ENCODE measurements at places on chromosomes 6 and 20.

- ATAC-seq = no peak
These were observed 24.1 kb downstream of the MCM8 start for GRCh38 chr20:5974531-5974930.

DNA sequence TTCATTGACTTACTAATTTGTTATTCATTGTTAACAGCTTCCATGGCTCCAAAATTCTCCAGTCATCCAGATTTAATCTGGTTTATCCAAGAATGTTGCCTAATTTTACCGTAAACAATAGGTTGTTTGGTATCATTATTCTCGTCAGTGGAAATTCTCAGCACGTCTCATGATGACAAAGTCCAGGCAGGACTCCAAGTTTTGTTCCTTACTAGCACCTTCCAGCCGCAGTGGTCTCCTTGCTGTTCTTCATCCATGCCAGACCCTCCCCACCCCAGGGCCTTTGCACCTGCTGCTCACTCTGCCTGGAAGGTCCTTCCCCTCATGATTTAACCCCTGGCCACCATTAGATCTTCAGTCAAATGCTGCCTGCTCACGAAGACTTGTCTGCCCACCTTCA lies 48.1 kb upstream of the NAA20 start:
- ATAC-seq = no peak

DNA sequence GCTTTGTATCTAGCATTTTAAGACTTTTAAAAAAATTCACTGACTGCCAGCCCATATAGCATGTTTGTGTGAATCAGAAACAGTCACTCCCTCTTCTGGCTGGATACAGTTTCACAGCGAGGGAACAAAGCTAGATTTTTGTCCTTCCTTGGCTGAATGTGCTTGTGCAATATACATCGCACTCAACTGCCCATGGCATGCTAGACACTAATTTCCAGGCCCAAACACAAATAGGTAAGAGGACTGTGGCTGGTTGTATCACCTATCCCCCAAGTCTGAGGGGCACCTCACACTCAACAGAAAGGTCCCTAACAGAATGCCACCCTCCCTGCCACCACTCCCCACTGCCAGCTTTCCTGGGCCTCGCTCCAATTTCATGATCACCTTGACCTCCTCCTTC lies 16.2 kb upstream of the BLCAP start:
- ATAC-seq = no peak

DNA sequence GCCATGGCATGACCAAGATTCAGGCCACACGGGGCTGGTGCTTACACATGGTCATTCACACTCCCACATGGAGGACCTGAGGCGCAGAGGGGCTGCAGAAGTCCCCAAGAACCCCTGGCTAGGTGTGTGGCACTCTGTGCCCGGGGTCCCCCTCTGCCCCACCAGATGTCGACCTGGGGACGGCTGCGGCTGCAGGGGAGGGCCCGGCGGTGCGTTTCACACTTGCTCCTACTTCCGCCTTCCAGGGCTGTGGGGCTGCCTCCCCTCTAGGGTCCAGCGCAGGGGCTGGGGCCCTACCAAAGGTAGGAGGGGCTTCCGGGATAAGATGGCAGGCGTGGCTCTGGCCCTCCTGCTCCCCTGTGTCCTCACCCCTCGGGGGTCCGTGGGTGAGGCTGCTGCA lies 81.1 kb upstream of the SLCO4A1 start:
- no peak for ATAC-seq

DNA sequence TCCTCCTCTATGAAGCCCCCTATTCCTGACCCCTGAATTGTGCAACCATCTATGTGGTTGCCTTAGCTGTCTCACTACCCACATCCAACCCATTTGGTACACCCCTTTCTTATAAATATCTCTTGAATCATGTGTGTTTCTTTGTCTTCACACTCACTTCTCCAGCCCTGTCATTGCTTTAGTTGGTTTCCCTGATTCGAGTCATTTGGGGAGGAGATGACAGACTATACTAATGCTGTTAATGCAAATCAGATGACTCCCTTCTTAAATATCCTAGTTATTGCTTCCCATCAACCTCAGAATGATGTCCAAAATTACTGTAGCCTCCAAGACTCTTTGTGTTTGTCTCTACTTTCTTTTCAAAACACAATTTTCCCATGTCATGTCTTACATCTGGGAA lies 23.0 kb downstream of the SLC35D3 start:
- peak; percentile 71 for ATAC-seq

GRCh38 chr6:134678436-134678889 lies 271.4 kb downstream of the ALDH8A1 start:
- no peak for ATAC-seq

GRCh38 chr6:54681987-54682386 lies 164.6 kb upstream of the FAM83B start:
- no peak for ATAC-seq

- ATAC-seq = no peak
These were observed 16.0 kb upstream of the ATRN start for GRCh38 chr20:3454831-3455230.

DNA sequence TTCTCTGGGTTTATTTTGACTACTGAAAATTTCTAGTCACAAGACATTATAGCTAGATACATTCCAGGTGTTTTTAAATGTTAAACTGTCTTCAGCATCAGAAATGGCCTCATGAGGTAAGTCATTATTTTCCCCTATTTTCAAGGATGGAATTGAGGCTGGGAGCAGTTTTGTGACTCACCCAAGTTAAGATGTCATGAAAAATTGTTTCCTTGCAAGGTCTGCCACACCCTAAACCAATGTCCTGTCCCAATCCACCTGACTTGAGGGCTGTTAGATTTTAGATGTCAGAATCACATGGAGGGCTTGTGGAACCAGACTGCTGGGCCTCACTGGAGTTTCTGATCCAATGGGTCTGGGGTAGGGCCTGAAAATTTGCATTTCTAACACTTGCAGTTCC lies 16.9 kb downstream of the SLC22A3 start:
- ATAC-seq = no peak

DNA sequence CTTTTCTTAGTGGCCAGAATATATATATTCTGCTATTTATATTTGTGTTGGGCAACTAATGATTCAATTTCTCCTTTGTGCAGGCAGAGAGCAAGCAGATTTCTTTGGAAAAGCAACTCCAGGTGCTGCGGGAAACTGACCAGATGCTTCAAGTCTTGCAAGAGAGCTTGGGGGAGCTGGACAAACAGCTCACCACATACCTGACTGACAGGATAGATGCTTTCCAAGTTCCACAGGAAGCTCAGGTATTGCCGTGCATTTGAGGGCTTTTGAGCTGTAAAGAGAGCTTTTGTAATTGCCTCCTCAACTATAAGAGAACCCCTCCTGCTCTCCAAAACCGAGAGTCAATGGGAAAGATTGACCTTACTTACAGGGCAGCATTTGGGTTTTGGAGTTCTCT lies 203.5 kb downstream of the UTRN start:
- no peak for ATAC-seq

GRCh38 chr20:63794614-63795013 lies 36.5 kb downstream of the ZBTB46 start:
- no peak for ATAC-seq

GRCh38 chr6:150902142-150902776 lies 36.8 kb downstream of the MTHFD1L start:
- no peak for ATAC-seq

All from activated T-helper 17 cell treated with anti-CD3 and anti-CD28 coated beads, Interleukin-2, amount 50 U/mL, for 72 hours (primary cell).